Stimulated activated CD4-positive, alpha-beta T cell treated with anti-CD3 and anti-CD28 coated beads, Interleukin-1b, Interleukin-23, amount 100 ng/mL, for 1 hour (primary cell): ENCODE measurements at places on chromosomes 11 and 22.

DNA sequence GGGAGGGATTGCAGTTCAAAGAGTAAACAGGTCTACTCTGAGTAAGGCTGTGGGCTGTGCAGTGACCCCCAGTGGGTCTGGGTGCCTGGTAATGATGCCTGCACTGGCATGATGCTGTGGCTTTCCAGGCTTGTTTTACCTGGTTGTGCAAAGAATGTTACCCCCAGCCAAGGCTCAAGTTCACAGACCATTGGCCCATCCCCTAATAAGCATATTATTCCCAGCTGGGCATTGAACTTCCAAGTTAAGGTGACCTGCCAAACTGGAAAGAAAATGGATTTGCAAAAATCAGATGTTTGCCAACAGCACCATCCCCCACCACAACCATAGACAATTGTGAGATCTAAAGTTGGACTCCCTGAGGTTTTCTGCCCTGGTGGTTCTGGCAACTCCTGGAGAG, 7.9 kb upstream of the EHF start:
- no peak for DNase-seq

- no peak for DNase-seq
Measured at GRCh38 chr11:116053548-116053919, 549.3 kb upstream of the CADM1 start.

DNA sequence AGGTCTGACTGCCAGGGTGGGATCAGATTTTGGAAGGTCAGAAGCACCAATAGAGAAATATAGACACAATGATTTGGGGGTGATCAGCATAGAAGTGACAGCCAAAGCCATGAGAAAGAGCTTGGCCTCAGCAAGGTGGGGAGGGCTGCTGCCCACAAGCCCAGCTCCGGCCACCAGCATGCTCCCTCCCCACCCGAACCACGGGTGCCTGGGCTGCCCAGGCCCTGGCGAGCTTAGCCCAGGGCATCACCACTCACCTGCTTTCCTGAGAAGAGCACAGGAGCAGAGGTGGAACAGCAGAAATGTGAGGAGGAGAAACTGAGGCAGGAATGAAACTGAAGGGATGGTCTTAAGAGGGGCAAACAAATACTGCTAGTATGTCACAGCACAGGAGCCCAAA, 48.8 kb downstream of the LRFN4 start:
- no peak for DNase-seq

GRCh38 chr22:26617271-26618199, at the start of gene CRYBB1:
Gene CRYBB1 (minus strand): TSS chr22:26618027. CDS start chr22:26616319, 1,708 bp downstream.
- DNase-seq = no peak

GRCh38 chr22:39999144-39999757, 4.5 kb downstream of the FAM83F start:
- DNase-seq = no peak

GRCh38 chr11:23112390-23112789, 252.1 kb upstream of the CCDC179 start:
- no peak for DNase-seq

- DNase-seq = no peak
Measured at GRCh38 chr11:118415062-118415738, 13.8 kb downstream of the ATP5MG start.

DNA sequence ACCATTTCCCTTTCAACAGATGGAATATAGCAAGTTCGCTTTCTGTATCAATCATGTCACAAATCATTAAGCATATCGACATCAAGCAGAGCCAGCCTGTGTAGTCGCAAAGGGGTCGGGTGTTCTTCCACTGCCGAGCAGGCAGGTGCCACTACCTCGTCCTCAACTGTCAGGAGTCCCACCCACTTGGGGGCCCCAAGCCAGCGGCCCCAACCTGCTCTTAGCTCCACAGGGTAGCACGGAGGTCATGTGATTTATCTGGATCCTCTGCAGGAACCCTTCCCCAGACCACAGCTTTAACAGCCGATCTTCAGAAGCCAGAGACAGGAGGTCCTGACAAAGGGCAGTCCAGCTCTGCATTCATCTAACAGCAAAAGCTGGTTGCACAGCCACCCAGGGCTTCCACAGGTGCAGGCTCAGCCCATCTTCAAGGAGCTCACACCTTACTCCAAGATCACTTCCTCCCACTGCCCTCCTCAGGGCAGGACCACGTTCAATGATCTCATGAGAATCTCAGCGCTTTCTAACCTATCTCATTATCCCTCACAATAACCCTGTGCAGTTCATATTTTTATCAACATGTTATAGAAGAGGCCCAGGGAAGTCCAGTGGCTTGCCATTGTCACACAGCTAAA, 110.2 kb downstream of the TRIM29 start:
- DNase-seq = no peak

GRCh38 chr11:63879598-63880402, 37.2 kb downstream of the RCOR2 start:
- DNase-seq = no peak
